ENCODE measurements at places on chromosomes 4 and X.

- no peak for DNase-seq
Measured at GRCh38 chrX:123267220-123267619, 83.1 kb downstream of the GRIA3 start.

- no peak for DNase-seq
Measured at GRCh38 chrX:11351375-11352295, 58.4 kb downstream of the AMELX start.

DNA sequence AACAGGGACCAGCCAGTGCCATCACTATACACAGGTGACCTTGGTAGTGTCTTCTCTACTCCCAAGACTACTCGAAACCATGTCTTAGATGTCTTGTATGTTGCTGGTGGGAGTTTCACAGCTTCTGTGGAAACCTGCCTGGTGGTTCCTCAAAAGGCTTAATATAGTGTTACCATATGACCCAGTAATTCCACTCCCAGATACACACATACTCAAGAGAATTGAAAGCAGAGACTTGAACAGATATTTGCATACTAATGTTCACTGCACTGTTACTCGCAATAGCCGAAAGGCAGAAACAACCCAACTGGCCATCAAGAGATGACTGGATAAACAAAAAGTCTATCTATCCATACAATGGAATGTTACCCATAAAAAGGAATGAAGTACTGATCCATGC, 3.1 kb downstream of the TFDP3 start:
- no peak for DNase-seq

GRCh38 chr4:176498617-176499256, 179.0 kb downstream of the SPCS3 start:
- DNase-seq: no peak

DNA sequence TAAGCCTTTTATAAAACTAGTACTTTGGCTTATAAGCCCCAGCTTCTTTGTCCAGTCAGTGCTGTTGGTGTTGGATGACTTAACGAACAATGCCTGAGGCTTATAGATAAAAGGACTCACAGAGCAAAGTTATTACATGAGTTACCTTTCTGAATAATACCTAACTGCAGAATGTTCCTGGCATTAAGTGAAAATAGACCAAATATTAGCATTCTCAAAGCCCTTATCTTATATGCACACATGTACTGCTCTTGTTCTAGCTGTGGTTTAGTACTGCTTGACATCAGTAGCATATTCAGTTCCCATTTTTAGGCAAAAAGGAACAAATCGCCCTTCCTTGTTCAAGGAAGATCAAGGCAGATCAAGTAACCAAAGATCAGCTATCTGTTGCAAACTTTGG, 131.6 kb downstream of the ZNF330 start:
- no peak for DNase-seq

GRCh38 chrX:64894454-64895038, 81.7 kb downstream of the ZC4H2 start:
- no peak for DNase-seq

DNA sequence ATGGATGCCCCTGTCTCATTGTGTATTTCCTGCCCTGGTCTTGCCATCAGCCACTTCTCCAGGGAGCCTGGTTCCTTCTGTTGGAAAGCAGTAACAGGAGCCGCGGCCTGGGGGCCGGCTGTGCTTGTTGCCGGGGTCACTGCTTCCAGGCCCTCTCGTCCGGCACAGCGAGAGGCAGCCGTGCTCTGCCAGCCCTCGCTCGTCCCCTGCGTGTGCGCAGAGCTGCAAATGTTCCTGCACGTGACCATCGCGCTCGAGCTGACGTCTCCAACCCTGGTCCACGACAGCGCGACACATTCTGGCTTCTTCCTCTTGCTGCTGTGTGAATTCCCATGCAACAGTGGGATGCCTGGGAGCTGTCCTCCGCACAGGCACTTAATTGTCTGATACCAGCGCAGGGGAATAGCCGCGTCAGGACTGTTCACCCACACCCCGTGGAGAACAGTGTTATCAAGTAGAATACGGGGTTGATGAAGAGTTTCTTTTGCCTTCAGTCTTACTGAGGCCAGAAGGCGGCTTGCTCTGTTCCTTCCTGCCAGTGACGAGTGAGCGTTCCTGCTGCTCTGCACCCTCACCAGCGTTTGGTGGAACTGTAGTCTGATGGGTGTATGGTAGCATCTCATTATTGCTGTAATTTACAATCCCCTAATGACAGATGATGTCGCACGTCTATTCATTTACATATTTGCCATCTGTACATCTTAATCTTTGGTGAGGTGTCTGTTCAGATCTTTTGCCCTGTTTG, 12.3 kb downstream of the PDE6B start:
- DNase-seq: no peak

GRCh38 chr4:122131562-122132157, 20.5 kb upstream of the BLTP1 start:
- DNase-seq: no peak

GRCh38 chrX:150548251-150548650, 20.2 kb upstream of the MTM1 start:
- DNase-seq: no peak

DNA sequence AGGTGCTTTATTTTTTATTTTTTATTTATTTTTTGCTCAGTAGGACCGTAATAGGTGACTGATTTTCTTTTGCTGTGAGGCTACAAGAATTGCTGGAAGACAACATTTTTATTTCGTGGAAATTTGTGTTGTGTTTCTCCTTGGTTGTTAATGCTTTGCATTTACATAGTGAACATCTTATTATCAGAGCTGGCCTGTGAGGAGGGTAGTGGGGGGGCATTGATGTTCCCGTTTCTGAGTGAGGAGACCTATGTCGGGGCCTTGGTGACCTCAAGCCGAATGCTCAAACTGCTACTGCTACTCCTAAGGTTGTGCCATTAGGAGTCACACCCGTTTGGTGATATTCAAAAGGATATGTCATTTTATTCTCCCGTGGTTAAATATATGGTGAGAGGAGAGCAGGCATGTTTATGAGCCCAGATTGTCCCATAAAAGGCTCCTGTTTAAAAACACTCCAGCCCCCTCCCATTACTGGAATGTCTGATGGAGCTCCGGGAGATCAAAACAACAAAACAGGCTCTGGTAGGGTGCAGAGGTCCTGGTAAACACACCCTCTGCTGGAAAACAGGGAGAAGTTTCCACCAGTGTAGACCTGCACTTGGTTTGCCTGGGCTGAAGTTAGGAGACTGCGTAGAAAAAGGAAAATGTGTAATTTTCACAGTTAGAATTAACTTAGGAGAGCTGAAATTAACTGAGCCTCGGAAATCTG, 5.6 kb downstream of the PDGFRA start:
- DNase-seq: no peak

DNA sequence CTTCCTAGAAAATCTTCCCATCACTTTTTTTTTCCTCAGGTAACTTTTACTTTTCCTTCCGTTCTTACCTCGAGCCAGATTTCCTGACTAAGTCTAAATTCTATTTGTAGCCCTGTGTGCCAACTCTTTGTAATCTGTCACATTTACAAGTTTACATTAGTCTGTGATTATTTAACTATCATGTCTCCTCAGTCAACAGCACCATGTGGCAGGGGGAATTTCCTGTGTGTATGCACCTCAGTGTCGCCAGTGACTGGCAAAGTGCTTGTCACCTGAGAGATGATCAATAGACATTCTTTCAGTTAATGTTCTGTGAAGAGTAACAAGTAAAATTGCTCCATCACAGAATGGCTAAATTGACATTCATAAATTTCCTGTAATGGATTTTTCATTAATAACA, 468.5 kb downstream of the PDGFC start:
- DNase-seq: no peak

GRCh38 chr4:116073051-116073450, 959.6 kb upstream of the NDST4 start:
- no peak for DNase-seq

- no peak for DNase-seq
Measured at GRCh38 chr4:182126603-182127002, 116.6 kb upstream of the TENM3 start.

DNA sequence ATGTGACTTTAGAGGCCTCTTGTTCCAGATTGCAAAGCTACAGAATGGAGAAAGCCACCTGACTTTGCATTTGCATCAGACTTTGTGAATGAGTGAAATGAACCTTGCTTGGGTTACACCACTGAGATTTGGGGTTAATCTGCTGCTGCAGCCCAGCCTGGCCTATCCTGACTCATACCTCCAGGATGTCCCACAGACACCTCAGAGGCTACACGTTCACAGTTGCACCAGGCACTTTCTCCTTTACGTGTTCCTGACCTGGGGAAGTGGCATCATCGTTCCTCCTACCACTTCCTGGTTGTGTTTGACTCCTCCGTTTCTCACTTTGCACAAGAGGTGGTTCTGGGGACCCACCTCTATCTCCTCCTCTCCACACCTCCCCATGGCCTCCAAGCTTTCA, 9.2 kb upstream of the SORCS2 start:
- DNase-seq: no peak

GRCh38 chr4:152290366-152290921, 245.4 kb downstream of the FBXW7 start:
- no peak for DNase-seq

Data from DMS 273 treated with DMSO at 0.1 percent for 48 hours (cell line).